ENCODE measurements at places on chromosomes 2 and 18. TPM values are rescaled to one million over a fixed set of nuclear protein-coding genes. Genes with fewer than 3 reads are reported as not detected.

GRCh38 chr2:193703411-193703810 is 1508.7 kb upstream of the TMEFF2 start:
- DNase-seq = no peak

DNA sequence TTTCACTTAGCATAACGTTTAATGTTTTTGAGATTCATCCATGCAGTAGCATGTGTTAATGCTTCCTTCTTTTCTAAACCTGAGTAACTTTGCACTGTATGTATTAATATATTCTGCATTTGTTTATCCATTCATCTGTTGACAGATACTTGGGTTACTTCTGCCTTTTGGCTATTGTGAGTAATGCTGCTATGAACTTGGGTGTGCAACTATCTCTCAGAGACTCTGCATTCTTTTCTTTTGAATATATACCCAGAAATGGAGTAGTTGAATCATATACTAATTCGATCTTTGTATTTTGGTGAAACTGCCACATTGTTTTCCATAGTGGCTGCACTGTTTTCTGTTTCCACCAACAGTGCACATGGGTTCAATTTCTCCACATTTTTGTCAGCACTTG is 128.3 kb downstream of the SH3BP4 start:
- no peak for DNase-seq

- DNase-seq = no peak
Measured at GRCh38 chr2:9703701-9704221, 73.0 kb upstream of the YWHAQ start.

DNA sequence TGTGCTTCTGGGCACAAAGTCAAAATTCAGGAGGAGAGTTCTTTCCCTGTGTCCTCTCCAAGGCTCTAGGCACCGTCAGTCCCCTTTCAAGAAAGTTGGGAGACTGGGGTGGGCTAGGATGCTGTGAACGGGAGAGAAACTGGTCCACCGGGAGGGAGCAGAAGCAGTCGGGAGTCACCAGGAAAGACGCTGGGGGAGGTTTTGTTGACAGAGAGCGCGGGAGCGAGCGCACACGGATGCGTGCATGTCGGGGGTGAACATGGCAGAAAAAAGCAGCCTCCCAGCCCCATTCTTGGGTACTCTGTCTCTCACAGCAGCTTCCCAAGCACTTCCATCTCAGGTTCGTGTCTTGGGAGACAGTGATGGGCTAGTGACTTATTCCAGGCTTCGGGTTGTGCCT is 97.1 kb upstream of the PXDN start:
- no peak for DNase-seq

ACMSD gene
- 41.7 TPM for polyA plus RNA-seq

- DNase-seq = no peak
Measured at GRCh38 chr18:57445488-57446319, 10.5 kb downstream of the ONECUT2 start.

DNA sequence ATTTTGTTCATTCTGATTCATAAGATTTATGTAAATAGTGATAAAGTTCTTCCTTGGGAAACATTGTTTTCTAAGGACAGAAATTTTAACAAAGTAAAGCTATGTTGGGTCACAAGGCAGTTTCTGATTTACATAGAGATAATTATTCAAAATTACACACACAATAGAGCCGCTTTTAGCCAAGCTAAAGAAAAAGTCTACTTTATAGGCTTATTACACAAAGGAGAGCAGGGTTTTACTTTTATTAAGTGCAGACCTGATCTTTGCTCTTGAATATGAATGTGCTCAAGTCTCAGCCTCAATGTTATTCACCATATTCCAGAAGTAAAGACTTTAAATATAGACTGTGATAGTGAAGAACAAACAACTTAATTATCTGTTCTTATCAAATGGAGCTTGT is 787.8 kb upstream of the LINC00305 start:
- no peak for DNase-seq

GRCh38 chr2:215218587-215219577 is 80.5 kb upstream of the ABCA12 start:
- no peak for DNase-seq

DCDC2C gene
- 0.46 TPM for polyA plus RNA-seq

DNA sequence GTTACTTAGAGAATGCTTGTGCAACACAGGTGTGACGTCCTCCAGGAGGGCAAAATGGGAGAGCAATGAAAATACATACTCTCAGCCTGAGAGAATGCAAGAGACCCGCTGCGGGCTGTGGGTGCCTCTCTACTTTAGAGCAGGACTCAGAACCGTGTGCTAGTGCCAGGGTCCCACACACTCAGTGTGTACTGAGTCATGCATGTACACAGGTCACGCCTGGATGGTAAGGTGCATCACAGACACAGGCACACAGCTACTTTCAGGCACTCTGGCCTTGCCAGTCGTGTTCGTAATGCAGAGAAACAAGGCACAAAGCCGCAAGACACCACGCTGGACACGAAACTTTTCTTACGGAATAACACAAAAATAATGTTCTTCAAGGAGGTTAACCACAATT is 125.3 kb downstream of the ZNF516 start:
- no peak for DNase-seq

GRCh38 chr2:223055140-223055539 is 3.1 kb downstream of the KCNE4 start:
- DNase-seq = no peak

GRCh38 chr2:172285010-172285621 is 142.3 kb upstream of the ITGA6 start:
- DNase-seq = no peak

DNA sequence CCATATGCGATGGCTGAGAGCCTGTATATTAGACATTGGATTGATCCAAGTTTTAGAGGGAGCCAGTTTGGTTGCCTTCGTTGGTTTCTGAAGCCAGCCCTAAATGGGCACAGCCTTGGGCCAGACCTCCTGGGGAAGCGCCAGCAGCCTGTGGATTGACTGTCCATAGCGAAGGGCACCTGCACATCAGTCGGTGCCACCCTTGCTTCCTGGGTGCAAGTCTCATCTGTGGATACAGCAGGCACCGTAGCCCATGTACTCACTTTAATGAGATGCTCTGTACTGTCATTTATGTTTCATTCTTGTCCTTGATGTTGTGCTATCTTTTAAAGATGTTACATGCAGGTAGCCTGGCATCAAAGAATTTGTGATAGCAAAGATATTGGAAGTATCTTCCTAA is 536.4 kb upstream of the NRP2 start:
- DNase-seq = no peak

MITD1 gene
- polyA plus RNA-seq = 50.8 TPM

- DNase-seq = no peak
Measured at GRCh38 chr18:63480476-63480875, 3.7 kb downstream of the SERPINB5 start.

- no peak for DNase-seq
Measured at GRCh38 chr2:147293991-147294824, 550.6 kb upstream of the ACVR2A start.

GRCh38 chr2:231672617-231673347 is 35.5 kb upstream of the PTMA start:
- no peak for DNase-seq

KIF5C gene
- 7.8 TPM for polyA plus RNA-seq

- DNase-seq = no peak
Measured at GRCh38 chr2:221323513-221323912, 248.6 kb downstream of the EPHA4 start.

DNA sequence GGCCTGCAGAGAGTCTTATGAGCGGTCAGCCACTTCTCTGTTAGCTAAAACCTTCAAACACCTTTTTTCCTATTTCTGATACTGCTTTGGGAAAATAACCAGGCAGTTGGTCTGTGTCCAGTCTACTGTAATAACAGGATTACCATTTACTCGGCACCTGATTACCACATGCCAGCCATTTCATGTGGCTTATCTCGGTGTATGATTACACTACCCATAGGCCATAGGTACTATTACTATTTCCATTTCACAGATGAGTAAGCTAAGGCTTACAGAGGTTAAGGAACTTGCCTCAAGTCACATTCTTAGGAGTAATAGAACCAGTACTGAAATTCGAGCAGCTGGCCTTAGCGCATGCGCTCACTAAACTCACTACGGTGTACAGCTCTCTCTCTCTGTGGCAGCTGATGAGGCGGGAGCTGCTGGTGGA is 147.2 kb upstream of the L3MBTL4 start:
- DNase-seq = no peak

GRCh38 chr2:21254170-21254965 is 130.6 kb downstream of the TDRD15 start:
- DNase-seq = no peak

BOK gene
- 32.1 TPM for polyA plus RNA-seq

- peak; percentile 51 for DNase-seq
Measured at GRCh38 chr18:26919627-26920026, 54.1 kb upstream of the AQP4 start.

GRCh38 chr2:24228470-24228869 is 53.6 kb downstream of the FAM228A start:
- no peak for DNase-seq

GRCh38 chr2:164888592-164888991 is 47.0 kb upstream of the COBLL1 start:
- no peak for DNase-seq

DSEL gene
- 20.6 TPM for polyA plus RNA-seq

DNA sequence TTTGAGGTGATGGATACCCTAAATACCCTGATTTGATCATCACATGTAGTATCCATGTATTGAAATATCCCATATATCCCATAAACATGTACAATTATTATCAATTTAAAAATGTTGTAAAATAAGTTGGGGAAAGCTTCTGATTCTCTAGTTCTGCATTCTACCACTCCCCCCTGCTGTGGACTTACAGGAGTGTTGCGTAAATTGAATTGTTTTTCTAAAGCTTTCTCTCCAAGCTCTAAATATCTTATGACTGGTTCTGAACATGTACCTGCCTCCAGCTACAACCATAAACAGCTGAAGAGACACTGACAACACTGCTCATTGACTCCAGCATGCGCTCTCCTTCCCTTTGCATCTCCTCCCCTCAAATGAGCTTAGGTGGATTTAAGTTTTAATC is 145.2 kb downstream of the MGAT5 start:
- no peak for DNase-seq

SLC9A4 gene
- 7.8 TPM for polyA plus RNA-seq

- peak; percentile 9 for DNase-seq
Measured at GRCh38 chr2:154495455-154495868, 203.0 kb upstream of the KCNJ3 start.

DNA sequence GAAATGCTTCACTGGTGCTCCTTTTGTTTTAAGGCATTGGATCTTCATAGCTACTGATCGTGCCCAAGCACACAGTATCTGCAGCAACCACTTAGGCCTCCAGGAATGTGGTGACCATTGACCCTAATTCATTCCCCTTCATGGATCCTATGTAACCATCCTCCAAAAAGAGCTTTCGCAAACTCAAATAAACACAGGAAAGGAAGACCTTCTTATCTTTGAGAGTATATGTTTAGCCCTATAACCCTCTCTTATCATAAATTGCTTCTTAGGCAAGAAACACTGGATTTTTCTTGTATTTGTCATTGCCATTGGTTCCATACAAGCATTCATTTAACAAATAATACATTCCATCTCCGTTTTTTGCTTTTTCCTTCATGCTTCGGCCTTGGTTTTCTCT is 4.1 kb upstream of the TTR start:
- no peak for DNase-seq

INHBB gene
- 0.06 TPM for polyA plus RNA-seq

- DNase-seq = no peak
Measured at GRCh38 chr18:56569416-56569815, 69.0 kb downstream of the TXNL1 start.

- DNase-seq = no peak
Measured at GRCh38 chr2:50727636-50728339, 304.1 kb downstream of the NRXN1 start.

- no peak for DNase-seq
Measured at GRCh38 chr18:69956665-69957620, 9.3 kb upstream of the CD226 start.

SDC1 gene
- polyA plus RNA-seq = 24.7 TPM

SLC30A3 gene
- 7.6 TPM for polyA plus RNA-seq

DNA sequence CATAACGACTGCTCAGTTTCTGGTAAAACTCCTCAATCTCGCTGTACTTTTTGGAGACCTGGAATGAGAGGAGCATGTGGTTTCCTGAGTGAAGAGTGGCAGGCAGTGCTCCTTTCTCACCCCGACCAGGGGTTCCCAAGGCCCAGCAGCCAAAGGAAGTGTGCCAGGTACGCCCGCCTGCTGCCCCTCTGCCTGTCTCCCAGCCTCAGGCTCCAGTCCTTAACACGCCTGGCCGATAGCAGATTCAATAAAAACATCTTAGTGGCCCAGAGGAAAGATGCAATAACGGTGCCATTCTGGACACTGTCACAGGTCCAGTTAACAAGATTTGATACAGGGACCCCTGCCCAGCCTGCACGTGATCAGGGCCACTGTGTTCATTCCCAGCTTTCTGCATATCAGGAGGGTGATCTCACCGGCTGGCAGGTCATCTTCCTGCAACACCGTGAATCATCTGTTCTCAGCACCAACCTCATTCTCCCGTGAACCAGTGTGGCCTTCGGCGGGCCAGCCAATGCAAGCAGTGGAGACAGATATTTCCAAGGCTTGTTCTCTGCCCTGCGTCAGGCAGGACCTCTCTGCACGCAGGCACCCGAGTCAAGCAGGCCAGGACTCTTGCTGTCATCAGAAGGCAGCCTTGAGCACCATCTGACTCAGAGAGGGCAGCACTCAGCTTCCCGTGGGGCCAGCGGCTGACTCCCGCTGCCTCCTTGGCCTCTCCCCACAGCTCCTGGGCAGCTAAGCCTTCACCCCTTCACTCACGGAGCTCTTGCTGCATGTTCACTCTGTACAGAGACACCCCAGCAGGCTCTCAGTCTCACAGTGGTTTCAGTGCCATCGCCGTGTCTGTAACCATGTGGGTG is 9.5 kb downstream of the HS1BP3 start:
- no peak for DNase-seq

GRCh38 chr2:86045541-86045940 is 60.1 kb downstream of the POLR1A start:
- no peak for DNase-seq

GRCh38 chr2:102442967-102443828 is 20.2 kb downstream of the IL18RAP start:
- peak; percentile 11 for DNase-seq

DNA sequence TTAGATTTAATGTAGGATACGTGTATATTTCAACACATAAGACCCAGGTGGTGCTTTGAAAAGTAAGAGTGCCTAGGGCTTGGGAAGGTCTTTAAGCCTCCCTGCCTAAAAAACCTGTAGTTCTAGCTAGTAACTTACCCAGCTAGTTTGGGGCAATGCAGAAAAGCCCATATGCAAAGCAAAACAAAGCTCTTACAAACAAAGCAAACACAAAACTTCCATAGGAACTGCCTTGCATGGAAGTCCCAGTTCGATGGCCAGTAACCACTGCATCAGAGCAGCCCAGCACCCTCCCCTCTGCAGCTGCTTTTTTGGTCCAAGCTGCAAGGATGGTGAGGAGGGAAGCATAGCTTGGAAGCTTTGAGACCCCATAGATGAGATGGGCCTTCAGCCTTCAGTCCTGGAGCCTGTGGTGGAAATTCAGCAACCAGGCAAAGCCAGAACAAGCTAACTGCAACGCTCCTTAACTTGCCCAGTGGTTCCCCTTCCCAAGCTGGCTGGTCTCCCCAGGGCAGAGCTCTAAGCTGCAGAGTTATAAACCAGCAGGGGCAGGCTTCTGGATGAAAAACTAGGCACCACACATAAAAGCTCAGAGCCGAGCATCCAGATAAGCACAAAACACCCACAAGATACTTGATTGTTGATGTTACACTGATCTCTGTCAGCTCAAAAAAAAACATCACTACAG is 16.2 kb downstream of the C2orf76 start:
- DNase-seq = no peak

MBP gene
- polyA plus RNA-seq = 25.1 TPM

RASGRP3 gene
- polyA plus RNA-seq = 17.1 TPM

CFC1 gene
- 0.21 TPM for polyA plus RNA-seq

Data from right renal pelvis (tissue), 4 donors.